ENCODE measurements at places on chromosomes 4 and X.

DNA sequence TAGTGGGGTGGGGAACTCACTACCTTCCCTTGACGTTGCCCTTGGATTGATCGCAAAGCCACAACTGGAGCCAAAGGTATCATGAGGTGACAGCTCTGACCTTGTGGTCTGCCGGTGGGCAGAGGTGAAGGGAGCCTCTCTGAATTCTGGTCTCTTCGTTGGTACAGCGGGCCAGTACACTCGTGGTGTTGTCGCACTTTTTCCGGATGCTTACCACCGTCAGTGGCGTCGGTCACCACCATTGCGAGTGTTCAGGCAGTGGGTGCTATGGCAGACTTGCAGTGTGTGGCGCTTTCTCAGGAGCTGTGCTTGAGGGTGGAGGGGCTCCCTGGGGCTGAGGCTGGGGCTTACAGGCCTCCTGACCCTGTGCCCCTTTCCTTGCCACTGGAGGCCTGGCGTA is 5.2 kb upstream of the GRPEL1 start:
- DNase-seq, result no peak

GRCh38 chrX:95678679-95679078 is 1006.0 kb upstream of the DIAPH2 start:
- DNase-seq, result no peak

DNA sequence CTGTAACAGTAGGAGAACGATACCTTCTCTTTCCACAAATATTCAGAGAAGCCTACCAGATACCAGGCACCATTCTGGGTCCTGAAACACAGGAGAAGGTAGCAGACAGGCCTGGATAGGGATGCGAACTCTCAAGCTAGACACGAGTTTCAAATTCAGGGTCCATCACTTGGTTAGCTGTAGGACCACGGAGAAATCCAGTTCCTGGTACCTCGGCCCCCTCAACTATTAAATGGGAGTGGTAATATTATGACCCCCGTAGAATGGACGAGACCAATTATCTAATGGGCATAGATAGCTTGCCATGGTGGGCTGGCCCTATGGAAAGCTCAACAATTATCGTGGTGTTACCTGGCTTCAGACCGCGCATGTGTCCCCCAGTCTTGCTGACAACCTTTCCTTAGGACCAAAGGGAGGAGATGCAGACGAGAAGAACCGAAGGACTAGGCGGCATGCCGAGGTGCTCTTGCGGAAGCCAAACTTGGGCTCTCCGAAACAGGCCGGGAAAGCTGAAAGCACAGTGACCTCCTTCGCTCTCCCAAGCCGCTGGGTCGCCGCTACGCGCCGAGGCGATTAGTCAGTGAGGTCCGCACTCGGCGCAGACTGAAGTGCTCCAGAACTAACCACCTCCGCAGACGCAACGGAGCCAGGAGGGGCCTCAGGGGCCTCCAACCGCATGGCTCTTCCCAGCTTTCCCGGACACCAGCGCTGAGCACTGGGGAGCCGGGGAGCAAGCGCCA is 19.6 kb downstream of the NKX3-2 start:
- DNase-seq, result no peak

DNA sequence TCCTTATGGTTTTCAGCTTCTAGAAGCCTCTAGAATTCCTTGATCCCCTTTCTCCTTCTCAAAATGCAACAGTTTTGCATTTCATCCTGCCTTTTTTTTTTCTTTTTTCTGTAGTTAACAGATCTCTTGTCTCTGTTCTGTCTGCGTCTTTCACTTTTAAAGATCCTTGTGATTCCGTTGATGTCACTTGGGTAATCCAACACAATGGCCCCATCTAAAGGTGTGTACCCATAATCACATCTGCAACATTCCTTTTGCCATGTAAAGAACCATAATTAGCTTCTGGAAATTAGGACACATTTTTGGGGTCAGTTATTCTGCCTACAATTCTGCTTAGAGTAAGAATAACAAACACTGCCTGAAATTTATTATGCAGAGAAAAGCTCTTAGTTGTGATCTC is 1180.9 kb upstream of the ADGRL3 start:
- no peak for DNase-seq

GRCh38 chr4:28073860-28074555 is 1213.4 kb downstream of the STIM2 start:
- no peak for DNase-seq

DNA sequence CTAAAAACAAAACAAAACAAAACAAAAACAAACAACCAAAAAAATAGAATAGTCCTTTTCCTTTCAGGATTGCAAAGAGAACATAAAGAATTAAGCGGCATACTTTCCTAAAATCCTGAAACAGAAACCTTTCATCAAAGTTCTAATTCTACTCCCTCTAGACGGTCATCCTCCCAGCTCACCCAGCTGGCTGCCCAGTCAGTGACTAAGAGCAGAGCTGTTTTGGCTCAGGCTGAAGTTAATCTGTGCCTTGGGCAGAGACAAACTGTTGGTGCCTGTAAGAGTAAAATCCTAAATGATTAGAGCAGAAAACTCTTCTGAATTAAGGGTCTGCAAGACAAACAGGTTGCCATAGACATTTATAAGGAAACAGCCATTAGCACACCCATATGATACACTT is 17.6 kb upstream of the WAS start:
- no peak for DNase-seq

DNA sequence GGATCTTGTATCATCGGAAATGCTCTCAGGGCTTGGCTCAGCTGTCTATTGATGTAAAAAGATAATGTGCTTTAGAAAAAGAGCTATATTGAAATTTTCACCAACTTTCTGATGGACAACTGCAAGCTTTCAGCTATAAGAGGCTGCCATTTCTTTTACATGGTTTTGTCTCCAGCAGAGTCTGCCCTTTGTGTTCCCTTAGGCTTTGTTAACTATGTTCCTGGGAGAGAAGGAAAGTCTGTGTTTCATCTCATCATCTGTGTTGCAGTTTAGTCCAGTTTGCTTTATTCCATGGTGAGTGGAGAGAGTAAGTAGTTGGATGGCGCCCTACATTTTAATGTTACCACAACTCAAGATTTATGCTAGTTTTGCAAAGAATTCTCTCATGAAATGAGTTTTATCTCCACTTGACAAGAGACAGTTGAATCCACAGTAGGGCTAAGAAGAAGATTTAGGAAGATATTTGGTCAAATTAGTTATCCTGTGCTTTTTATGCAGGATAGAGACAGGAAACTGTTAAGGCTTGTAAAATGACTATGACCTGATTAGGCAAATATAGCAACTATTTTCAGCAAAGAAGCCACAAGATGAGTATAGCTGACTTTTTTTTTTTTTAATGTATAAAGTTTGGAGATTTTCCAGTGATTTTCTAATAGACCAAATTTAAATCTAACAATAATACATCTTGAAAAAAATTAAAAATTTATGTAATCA is 16.5 kb downstream of the SEPTIN11 start:
- no peak for DNase-seq

DNA sequence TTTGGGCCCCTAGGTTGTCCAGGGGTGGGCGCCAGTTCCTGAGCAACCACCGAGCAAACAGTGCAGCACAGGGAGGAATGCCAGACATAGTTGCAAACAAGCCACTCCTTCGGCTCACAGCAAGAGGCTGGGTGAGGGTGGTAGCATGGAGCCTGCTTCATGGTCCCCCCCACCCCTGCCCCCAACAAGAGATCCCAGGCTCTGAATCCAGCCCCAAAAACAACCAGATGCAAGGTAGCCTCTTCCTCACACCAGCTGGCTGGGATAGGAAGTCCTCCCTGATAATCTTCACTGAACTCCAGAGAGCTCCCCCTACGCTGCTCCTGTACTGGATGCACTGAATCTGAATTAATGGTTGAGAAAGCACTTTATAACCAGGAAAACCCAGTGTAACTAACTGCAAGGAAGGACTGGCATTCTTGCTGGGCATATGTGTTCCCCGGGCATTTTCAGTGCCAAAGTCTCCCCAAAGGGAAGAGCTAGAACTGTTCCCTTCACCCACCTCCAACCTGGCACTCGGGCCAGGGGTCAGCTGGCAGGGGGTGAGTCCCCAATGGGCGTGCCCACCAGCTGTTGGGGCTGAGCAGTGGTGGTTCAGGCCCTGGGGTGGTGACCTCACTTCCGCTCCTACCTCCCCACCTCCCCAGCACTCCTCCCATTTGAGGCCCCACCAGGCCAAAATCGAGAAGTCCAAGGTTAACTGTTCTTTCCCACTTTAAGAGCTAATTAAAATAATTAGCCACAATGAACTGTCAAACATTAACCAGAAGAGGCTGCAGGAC is 1.5 kb downstream of the ELF4 start:
- DNase-seq, result no peak

DNA sequence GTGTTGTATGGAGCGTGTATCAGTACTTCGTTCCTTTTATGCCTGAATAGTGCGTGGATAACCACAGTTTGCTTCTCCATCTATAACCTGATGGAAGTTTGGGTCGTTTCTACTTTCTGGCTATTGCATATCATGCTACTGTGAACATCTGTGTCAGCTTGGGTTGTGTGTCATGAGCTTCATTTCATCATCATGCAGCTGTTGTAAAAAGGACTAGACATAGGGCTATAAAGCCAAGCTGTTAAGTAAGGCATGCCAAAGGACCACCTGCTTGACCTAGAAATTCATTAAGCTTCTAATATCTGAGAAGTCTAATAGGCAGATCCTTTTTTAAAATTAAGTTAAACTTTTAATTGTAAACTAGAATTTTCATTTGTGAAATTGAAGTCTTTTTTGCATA is 18.4 kb downstream of the SMS start:
- DNase-seq, result peak; percentile 62

DNA sequence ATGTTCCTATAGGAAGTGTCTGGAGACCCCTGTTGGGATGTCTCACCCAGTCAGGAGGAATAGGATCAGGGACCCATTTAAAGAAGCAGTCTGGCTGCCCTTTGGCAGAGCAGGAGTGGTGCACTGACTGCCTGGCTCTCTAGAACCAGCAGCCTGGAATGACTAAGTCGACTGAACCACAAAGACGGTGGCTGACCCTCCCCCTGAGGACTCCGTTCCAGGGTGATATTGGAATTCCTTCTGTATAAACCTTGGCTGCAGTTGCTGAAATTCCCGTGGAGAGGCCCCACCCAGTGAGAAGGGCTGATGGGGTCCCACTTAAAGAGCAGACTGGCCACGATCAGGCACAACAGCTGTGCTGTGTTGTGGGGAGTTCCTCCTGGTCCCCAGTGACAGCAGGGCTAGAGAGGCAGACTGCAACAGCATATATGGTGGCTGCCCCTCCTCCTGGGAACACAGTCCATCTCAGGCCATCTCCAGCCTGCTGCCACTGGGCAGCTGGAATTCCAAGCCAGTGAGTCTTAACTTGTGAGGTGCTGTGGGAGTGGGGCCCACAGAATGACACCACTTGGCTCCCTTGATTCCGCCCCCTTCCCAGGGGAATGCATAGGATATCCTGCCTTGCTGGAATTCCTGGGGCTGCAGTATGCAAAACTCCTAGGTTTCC is 41.8 kb upstream of the RLIM start:
- no peak for DNase-seq

GRCh38 chrX:330726-331150 is 12.1 kb upstream of the GTPBP6 start:
- no peak for DNase-seq

DNA sequence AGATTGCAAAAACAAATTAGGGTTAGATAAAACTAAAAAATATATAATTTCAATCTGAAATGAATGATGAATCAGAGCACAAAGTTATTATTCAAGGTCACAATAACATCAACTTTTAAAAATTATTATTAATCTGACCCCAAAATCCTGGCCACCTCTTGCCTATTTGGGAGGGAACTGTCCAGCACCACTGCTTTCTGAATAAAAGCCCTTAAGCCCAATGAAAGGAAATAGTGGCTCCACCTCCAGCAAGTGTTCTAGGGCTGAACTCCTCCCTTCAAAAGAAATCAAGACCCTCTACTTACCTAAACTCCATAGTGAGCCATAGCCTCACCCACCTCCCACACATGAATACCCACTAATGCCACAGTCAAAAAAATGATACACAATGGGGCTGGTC is 208.2 kb downstream of the PARM1 start:
- no peak for DNase-seq

DNA sequence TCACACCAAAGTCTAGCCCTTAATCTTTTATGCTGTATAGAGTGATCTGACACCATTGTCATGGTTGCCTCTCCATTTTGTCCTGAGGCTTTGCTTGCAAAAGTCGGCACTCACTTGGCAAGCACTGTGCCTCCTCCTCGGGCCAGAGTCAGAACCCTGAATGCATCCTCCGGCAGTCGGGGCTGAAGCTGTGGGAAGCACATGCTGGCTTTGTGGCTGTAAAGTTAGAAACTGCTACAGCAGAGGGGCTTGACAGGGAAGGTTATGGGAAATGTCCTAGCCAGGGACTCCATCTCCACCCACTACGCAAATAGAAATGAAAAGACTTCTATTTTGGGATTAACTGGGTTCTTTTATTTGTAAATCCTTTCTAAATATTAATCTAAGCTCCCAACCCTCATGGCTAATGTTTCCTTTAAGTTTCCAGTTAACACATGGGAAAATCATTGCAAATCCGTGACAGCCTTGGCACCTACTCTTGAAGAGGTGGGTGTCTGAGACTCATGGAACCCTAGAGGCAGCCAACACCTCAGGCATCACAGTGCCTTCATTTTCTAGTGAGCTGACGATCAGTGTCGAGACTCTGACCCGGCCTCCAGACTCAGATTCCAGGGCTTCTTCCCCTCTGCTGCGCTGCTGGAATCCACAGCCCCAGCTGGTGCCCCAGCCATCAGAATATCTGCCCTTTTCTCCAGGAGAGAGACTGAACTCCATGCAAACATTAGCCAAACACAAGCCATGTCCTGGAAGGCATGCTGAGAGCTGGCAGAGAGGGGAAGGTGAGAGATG is 7.9 kb upstream of the CLDN24 start:
- no peak for DNase-seq

GRCh38 chr4:166723532-166724140 is 510.7 kb downstream of the SPOCK3 start:
- no peak for DNase-seq

DNA sequence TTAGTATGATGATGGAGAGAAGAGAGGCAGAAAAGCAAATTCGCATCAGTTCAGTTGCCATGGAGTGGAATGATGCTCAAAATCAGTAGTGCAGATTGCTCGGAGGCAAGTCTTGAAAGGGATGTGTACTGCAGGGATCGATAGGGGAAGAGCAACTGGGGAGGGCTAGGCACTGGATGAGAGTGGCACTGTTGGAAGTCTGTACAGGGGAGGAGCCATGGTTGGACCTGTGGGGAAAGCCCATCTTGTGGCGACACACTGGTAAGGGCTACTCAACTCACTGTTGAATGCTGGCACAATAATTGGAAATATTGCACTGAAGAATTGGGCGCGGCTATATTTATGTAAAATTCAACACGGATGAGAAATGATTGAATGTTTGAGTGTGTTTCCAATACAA is 1.2 kb downstream of the RAB9B start:
- DNase-seq, result no peak

- no peak for DNase-seq
These were observed 46.0 kb upstream of the C1QTNF7 start for GRCh38 chr4:15381806-15382338.

Data from DMS 273 treated with DMSO at 0.1 percent for 48 hours (cell line).